ENCODE measurements at places on chromosomes 1 and 21.

DNA sequence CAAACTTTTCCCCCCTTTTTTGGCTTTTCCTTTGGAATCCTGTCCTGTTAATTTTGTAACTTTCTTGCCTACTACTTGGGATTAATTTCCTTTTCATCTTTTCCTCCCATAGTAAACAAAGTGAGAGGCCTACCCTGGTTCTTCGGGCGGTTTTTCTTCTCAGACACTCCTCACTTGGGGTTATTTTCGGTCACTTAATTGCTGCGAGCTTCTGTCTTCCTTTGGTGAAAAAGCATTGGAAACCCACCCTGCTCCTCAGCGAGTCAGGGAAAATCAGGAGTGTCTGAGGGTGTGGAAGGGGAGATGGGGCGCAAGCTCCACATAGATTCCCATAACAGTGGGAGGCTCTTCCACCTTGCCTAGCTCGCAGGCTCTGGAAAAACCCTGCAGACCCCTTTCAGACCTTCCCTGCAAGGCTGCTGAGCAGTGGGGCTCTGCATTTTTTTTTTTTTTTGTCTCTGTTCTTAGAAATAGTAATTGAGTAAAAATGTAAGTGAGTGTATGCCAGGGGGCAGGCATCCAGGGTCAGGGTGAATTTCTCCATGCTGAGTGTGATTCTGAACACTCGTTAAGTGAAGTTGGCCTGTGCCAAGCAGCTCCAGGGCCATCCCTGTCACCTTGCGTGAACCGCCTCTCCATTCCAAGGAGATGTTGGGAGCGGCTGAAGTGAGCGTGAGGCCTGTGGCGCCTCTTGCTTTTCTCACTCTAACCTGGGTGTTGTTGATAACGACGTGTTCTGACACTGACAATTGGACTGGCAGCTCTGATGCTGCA, 20.3 kb downstream of the TGFB2 start:
- ATAC-seq: no peak

DNA sequence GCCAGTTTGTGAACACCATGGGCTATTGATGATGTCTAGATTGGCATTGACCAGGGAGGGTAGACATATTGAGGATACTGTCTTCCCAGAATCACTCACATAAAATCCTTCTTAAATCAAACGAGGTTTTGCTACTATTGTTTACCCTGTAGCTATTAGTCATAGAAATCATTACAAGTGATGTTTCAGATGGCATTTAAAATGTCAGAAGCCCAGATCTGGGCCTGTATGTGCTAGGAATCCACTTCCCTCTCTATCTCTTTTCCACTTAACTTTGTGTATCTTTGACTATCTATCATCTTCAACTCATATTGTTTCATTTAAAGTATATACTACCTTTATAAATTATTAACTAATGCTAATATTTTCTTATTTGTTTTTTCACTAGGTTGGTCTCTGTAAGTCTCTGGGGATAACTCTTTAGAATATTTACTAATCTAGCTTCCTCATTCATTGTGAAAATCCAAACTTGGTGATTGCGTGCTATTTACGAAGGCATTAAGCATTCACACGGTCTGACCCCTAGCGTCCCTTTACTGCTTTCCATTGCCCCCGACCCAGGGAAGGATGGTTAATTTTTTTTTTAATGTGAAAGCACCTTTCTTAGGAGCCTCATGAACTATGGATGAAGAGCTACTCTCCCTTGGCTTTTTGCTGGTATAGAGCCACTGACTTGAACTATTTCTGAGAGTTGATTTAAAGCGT, 281.8 kb downstream of the GPATCH2 start:
- no peak for ATAC-seq

DNA sequence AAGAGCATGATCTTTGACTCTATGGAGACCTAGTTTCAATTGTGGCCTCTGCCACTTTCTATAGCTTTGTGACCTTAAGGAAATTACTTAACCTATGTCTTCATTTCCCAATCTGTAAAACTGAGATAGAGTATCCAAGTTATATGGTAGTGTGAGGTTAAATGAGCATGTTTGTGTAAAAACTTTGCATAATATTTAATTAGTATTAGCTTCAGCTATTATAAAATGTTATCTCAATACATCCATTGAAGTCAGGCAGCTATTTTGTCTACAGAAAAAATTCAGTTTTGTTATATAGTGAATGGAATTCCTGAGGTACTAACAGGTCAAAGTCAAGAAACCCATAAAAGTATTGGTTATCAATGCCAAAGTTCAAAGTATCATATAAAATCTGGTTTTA, 53.6 kb downstream of the GPATCH2 start:
- no peak for ATAC-seq

DNA sequence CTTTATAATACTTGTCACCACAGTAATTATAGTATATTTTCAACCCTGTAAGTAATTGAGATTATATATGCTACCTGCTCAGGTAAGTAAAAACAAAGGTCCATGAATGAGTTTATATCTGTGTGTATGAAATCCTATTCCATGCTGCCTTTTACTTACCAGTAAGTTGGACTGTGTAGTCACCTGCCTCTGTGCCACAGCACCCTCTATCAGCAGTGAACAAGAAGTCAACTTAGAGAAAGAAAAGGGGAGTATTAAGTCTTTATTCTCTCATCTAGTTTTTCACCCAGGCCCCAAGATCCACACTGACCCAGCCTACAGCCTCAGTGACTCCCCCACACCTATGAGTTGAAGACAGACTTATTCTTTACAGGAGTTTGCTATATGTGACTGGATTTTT, 36.9 kb upstream of the IFI16 start:
- ATAC-seq: no peak

- peak; percentile 1 for ATAC-seq
Measured at GRCh38 chr21:34615487-34615814, 538 bp upstream of the RCAN1 start.

DNA sequence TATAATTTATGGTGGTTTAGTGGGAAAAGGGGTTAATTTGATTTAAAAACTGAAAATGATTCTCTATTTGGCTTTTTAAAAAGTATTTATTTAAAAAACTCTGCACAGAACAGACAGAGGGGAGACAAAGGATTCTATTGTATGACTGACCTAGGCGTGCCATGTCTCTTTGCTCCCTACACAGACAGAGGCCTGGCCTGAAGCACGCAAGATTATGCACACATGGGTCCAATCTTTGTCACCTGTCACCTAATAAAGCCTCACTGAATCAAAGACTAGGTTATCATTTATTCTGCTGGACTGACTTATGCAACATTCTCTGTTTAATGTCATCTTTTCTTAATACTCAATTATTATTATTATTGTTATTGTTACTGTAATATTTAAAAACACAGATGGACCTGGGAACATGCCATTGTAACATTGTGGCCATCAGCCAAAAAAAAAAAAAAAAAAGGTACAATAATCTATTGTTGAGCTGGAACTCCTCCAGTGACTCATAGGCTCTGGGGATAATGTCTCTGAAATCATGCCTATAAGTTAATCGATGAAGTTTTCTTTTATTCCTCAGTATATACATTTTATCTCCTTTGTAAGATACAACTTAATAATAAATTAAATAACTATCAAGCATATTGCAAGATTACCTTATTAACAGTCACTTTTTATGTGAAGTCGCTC, 112.1 kb downstream of the RUNX1 start:
- no peak for ATAC-seq

DNA sequence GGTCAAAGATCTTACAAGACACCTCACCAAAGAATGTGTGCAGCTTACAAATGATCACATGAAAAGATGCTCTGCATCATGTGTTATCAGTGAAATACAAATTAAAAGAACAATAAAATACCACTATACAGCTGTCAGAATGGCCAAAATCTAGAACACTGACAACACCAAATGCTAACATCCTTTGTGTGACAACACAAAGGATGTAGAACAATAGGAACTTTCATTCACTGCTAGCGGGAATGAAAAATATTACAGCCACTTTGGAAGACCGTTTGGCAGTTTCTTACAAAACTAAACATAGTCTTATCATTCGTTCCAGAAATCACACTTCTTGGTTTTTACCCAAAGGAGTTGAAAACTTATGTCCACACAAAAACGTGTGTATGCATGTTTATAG, 20.6 kb upstream of the SELP start:
- ATAC-seq: no peak

- ATAC-seq: no peak
Measured at GRCh38 chr1:175158170-175158591, 34.4 kb downstream of the KIAA0040 start.

GRCh38 chr1:1041092-1041523, 21.2 kb downstream of the AGRN start:
- no peak for ATAC-seq

GRCh38 chr1:198283222-198283621, 126.4 kb downstream of the NEK7 start:
- ATAC-seq: no peak

DNA sequence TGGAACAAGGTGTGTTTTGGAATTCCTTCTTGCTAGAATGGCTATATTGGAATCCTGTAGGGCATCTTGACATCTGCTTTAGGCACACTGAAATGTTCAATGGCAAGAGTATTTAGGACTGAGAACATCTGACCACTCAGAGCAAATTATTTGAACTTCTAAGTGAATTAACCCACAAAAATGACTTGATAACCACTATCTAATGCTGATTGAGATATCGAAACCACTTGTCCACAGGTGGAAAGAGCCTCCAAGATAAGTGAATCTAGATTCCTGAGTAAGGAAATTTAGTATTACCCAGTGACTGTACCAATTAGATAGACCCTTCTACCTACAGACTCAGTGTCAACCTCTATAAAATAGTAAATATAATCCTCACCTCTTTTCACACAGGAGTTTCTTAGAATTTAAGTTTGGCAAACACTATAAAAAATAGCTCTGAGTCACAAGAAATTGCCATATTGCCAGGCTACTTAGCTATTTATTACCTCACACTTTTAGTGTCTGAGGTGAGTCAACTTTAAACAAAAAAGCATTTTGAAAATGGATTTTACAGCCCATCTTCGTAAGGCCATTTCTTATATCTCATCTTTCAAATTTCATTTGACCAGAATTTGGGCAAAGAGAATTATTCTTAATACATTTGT, 421.8 kb downstream of the PTBP2 start:
- ATAC-seq: no peak

GRCh38 chr1:98963064-98963758, 41.5 kb downstream of the PLPPR5 start:
- ATAC-seq: no peak

DNA sequence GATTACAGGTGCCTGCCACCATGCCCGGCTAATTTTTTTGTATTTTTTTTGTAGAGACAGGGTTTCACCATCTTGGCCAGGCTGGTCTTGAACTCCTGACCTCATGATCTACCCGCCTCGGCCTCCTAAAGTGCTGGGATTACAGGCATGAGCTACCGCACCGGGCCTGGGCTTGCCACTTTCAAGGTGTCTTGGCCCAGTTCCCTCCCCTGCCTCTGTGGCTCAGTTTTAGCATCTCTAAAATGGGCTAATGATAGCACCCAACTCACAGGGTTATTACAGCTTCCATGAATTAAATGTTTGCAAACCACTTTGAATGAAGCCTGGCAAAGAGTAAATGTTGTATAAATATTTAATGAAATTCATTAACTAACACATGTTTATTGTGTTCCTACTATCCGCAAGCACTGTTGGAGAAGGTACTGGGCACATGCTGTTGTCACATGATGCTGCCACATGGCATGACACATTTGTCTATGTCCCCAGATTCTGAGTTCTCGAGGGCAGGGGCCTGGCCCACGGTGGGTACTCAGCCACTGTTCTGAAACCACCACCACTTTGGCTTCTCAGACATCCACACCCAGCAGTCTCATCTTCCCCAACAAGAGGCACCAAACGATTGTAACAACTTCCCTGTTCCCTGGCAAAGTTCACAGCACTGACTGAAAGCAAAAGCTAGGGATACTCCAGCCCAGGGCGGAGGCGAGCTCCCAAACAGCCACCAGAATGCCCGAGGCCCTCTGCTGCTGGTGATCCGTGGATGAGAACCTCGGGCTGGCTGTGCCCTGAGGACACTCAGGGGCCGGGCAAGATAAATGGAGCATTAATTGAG, 9.7 kb downstream of the IFFO2 start:
- ATAC-seq: no peak

DNA sequence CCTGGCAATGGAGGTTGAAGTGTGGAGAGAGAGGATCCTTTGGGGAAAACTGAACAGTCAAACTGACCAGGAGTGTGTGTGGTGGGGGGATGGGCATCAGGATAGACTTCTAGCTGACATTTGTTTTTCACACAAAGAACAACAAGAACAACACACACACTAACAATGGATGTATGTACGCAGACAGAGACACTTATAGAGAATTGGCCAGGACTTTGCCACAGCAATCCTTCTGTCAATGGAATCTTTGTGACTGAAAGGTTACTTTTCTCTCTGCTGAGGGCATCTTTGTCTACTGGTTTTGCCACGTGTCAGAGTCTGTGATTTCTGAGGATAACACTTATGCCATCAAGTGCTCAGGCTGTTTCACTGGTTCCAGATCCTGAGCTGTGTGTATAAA, 12.4 kb upstream of the FCGR2A start:
- ATAC-seq: no peak

DNA sequence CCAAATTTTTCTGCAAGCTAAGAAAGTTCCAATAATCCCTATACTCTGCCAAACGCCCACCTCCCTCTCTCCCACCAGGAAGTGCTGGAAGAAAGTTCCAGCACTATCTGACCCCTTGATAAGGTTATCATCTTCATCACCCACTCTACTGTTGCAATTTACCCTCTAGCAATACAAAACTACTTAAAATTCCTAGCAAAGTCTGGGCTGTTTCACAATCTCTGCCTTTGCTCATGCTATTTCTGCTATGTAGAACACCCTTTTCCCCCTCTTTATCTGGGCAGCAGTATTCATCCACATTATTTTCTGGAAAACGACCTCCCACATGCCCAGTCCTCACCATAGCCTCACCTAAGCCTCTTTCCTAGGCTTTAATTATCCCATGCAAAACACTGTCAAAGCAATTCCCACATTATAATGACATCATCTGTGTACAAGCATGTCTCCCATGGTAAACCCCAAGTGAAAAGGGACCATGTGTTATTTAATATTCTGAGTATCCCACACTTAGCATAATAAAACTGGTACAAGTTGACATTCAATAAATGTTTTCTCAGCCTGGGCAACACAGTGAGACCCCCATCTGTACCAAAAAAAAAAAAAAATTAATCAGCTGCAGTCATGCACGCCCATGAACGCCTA, 12.0 kb downstream of the F11R start:
- ATAC-seq: no peak
